ENCODE measurements at places on chromosomes 5 and 9.

- no peak for DNase-seq
These were observed 468.9 kb downstream of the ACTL7B start for GRCh38 chr9:108386859-108387384.

DNA sequence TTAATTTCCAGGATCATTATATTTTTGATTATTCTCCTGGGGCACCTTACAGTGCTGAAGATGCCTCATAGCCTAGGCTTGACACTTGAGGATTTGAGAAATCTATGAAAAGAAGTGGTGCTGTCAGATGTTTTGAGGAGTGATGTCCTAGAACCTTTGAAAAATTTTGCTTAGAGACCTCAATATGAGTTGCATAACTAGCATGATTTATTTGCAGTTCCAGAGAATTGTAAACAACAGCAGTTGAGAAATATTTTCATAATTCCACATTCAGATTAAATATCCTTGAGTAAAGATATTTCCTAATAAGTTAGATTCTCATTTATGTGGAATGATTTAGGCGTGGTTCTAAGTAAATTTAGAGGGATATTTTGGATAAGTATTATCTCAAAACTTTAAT, 225.8 kb downstream of the ADAMTSL1 start:
- no peak for DNase-seq

GRCh38 chr9:36817160-36817834, 216.8 kb downstream of the PAX5 start:
- DNase-seq: no peak

DNA sequence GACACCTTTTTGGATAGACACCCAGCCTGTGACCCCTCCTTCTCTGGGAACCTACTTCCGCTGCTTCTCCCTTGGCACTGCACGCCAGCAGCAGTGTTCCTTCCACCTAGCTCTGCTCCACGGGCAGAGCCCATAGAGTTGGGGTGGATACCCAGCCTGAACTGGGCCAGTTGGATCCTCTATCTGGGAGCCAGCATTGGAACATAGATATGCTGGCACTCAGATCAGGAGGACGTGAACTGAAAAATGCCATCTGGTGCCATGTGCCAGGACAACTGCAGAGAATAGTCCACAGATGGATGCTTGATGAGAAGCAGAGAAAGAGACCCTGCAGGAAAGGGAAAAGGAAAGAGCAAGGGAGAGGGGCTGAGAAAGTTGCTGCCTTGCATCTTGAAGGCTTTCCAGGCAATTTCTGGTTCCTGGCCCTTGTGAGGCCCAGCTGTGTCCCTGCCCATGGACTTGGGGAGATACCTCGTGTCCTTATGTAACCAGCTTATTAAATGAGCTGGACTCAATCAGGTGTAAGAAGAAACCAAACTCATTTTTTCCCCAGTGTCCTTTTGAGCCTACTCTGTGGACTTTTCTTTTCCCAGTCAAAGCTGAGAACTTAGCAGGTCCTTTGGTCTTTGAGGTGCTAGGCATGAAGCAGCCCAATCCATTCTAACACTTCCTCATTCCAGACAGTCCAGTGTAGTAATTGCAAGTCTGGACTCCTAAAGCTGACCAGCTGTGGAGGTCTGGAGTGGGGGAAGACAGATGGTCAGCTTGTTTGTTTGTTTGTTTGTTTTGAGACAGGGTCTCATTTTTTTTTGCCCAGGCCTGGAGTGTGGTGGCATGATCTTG, 39.1 kb downstream of the ANGPTL2 start:
- no peak for DNase-seq

DNA sequence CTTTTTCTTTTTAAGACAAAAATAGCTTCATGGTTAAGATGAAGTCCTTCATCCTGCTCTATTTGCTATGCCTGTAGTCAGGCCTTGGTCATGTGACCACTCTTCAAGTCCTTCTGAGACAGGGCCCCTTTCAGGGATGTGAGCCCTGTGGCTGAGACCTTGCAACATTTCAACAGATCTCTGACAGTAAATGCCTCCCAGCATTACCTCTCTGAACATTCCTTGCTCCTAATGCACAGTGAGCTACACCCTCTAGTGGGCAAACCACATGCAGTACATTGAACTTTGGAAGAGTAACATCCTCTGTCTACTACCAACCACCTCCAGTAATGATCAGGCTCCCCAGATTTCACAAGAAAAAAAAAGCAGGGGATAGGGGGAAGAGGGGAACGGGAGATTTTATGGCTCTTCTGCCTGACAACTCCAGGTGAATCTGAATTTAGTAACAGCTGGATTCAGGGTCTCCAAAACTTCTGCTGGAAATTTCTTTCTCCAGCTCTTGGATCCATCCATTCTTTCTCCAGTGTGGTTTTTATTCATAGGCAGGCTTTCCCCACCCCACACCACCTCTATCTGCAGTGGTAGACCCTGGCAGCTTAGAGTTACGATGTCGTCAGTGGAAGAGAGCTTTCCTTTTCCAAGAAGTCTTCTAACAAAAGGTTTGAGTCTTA, 8.9 kb upstream of the FBXO38 start:
- DNase-seq: no peak

DNA sequence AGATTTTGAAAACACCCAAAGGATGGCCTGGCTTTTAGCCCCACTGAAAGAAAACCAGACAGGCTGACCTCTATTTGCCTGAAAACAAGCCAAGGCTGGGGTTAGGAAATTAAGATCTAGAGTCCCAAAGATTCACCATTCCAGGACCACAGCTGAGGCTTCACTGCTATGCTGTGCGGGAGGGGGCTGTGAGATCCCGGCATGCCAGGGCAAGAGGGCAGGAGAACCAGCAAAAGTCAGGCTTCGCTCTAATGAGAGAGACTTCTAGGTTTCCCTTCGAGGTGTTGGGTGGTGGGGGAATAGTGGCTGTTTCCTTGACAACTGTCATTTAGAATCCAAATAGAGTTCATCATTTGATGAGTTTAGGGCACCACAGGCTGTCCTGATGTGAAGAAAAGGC, 152.9 kb upstream of the NFIB start:
- no peak for DNase-seq

DNA sequence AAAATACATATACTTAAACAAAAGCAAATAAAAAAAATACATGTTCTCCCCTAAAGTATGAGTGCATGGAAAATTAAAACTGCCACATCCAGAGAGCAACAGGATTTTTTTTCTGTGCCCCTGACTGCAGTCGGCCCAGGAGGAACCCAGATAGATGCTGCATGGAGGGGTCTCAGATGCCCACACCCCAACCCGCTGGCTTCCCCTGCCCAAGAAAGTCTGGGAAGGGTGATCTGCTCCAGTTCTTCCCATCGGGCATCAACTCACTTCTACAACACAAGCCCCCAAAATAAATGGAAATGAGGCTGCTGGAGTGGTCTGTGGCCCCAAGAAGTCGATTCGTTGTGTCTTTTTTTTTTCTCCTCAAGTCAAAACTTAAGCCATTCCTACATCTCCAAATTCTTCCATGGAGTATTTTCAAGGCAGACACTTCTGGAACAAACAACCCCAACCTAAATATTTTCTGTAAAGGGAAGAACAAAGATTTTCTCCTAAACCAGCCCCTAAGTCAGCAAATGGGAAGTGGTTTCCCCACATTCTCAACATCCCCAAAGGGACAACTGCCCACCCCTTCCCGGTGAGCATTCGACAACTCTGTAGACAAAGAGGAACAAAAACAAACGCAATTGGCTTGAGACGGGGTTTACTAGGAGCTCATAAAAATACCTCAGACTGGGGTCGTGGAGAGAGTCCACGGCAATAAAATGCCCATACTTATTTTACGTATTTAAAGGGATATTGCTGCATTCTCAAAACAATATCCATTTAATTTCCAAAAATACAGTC, 46.7 kb downstream of the ROR2 start:
- DNase-seq: no peak

DNA sequence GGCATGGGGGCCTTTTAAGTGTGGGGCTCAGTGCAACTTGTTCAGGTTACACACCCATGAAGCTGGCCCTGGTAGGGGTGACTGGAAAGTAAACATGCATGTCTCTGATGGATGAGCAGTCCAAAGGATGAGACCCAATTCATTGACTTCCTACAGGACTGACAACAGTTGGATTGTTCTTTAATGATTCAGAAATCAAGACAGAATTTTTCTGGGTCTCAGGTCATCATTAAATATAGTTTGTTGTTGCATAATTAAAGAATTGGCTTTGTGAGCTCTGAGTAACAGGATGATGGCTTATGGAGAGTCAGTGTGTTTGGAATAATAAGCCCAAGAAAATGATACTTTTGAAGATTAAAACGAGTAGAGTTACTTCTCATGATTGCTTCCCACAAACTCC, 604.2 kb upstream of the CLINT1 start:
- DNase-seq: no peak

DNA sequence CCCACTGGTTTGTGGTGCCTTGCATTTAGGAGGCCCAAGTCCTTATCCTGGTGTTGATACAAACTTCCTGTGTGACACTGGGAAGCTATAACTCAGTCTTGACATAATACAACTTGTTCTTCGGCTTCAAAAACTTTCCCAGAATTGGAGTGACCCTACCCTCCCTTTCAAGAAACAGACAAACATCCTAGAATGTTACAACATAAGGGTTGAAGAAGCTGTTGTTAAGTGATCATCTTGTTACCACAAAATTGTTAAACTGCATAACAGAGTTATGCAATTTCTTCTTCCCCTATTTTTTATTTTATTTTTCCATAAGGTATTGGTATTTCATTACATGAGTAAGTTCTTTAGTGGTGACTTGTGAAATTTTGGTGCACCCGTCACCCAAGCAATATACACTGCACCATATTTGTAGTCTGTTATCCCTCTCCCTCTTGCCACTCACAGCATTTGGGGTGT, 21.3 kb downstream of the TLR4 start:
- no peak for DNase-seq

GRCh38 chr5:115815693-115816225, 700 bp downstream of the CDO1 start:
- no peak for DNase-seq

GRCh38 chr9:71928806-71929205, 17.4 kb downstream of the C9orf85 start:
- DNase-seq: no peak

GRCh38 chr5:22238047-22238446, 615.1 kb downstream of the CDH12 start:
- DNase-seq: no peak

- no peak for DNase-seq
These were observed 209.5 kb upstream of the MVB12B start for GRCh38 chr9:126117158-126117425.

GRCh38 chr9:91421971-91422757, 1.5 kb downstream of the NFIL3 start:
- DNase-seq: peak; percentile 46

DNA sequence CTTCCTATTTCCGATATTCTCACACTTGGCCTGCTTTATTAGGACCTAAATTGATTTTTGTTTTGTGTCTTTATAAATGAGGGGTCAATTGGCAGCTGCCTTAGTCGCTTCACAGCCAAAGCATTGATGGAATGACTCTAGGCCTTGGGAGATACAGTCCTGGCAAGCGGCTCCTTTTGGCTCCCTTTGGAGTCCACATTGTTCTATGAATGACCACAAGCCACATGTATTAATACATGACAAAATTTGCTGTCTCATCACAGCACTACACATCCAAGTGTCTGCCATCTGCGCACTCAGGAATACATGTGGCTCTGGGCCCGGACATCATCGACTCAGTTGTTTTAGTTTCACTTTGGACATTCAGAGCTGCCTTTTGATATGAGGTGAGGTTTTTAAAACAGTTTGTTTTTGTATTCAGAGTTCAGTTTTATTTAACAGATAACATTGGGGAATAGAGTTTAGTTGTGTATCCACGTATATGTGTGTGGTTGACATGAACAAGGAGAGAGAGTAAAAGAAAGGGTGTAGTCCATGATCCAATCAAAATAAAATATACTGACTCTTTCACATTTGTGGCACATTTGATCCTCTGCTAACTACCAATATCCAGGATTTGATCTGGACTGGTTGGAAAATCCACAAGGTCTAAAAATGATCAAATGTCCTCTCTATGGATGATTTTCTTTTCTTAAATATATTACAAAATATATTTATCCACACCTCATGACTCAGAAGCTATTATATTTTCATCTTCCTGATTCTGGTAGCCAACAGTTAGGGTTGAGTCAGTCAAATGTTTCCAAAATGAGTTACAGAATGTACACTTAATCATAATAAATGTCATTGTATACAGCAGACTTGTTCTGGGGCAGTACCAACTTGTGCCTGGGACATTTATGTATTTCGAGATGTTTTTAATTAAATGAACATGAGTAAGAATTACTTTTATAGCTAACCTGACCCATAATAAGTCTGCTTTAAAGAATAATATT, 114.0 kb upstream of the MTAP start:
- no peak for DNase-seq

GRCh38 chr5:102865171-102865509, 110.0 kb downstream of the PAM start:
- DNase-seq: no peak

GRCh38 chr5:32531885-32532520, 53.4 kb upstream of the SUB1 start:
- no peak for DNase-seq

DNA sequence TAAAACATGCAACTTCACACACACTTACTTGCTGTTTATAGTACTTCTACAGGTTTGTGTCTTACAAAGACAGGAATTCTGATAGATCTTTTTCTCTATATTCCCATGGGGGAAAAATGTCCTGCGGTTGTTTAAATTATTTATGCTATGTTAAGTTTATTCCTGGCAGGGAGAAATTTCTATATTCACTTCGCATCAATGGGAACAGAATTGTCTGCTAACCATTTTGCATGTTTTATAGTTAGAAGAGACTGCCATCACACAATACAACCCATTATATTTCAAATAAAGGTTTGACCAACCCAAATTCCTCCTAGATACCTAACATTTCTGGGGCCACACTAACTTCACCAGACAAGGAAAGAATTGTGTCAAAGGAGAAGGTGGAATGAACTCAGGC, 110.0 kb upstream of the PRR16 start:
- no peak for DNase-seq

GRCh38 chr5:45696206-45696836, at the start of gene HCN1:
HCN1 (minus strand) TSS chr5:45696380.
- DNase-seq: peak; percentile 37

GRCh38 chr5:143664623-143665022, 147.3 kb upstream of the HMHB1 start:
- DNase-seq: no peak

- DNase-seq: no peak
These were observed 278.0 kb upstream of the SMC2 start for GRCh38 chr9:103816146-103816545.

DNA sequence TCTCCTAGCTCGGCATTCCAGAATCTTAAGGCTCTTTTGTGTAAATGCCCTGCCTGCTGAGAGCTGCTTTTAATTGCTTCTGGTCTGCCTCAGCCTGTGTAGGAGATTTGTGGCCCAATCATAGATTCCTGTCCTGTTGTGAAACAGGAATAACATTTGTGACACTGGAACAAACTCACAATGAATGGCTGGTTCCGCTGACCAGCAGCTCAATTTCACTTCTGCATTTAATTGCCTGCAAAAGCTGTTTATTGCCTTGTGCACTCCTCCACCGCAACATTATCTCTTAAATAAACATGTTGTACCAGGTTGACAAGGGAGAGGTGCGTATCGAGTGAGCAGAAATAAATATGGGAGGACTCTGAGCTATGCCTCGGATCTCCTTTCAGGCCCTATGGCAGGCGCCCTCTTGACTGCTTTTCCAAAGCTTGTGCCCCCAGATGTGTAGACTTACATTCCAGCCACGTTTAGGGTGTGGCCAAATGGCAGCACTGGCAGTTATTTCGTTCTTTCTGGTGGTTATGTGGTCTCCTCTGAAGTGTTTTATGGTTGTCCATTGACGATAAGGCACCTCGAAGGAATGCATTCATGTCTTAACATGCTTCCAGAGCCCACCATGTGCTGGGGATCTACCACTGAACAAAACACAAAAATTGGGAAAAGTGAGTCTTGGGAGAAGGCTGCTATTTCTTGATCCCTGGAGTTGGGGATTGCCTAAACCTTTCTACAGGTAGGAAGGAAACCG, 58.1 kb downstream of the DMRT1 start:
- no peak for DNase-seq

All from frontal cortex (tissue), 4 donors.